ENCODE measurements at places on chromosomes 2 and 18. TPM values are rescaled to one million over a fixed set of nuclear protein-coding genes. Genes with fewer than 3 reads are reported as not detected.

DNA sequence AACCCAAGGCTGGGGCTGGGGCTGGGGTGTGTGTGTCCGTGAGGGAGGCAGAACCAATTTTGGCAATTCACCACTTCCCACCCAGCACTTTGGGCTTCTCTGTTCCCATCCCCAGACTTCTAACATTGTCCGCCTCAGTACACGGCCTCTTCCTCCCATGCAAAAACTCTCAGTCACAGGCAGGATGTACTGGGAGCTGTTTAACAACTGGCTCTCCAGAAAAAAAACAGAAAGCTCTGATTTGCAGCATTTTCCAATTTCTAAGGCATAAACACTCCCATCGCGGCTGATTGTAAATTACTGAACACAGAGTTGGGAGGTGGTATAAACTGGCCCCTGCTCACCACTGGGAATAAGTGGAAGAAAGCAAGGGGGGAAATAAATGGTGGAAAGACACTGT, 73.1 kb upstream of the MAP4K3 start:
- no peak for DNase-seq
- no peaks in the 10 kb centered on the region for H3K27me3 ChIP-seq
- H3K4me1 ChIP-seq: no peaks in the 10 kb centered on the region
- H3K36me3 ChIP-seq: no peaks in the 10 kb centered on the region
- no peak overlapping the region for H3K27ac ChIP-seq
- no peak overlapping the region for H3K4me3 ChIP-seq

DNA sequence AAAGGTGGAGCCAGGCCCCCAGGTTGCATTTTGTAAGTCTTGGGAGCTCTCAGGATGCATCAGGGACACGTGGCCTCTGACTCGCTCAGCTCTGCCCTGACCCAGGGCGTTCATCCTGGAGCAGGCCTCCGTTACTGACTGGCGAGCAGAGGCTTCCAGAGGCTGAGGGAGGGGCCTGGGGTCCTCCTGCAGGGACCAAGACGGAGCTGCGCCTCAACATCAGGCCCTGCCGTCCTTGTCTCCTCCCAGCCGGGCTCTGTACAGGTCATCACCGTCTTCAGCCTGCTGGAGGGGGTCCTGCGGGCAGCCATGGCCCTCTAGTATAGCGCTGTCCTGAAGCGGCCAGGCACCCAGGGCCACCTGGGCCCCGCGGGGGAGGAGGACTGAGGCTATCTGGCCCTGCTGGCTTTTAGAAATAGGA, 10.2 kb upstream of the ALPP start:
- H3K36me3 ChIP-seq: no peaks in the 10 kb centered on the region
- H3K27ac ChIP-seq: no peak overlapping the region
- DNase-seq: peak; percentile 67
- H3K27me3 ChIP-seq: no peaks in the 10 kb centered on the region
- H3K4me1 ChIP-seq: no peaks in the 10 kb centered on the region
- H3K4me3 ChIP-seq: no peak overlapping the region

GRCh38 chr18:32337347-32337746, 133.3 kb downstream of the GAREM1 start:
- H3K27me3 ChIP-seq: no peaks in the 10 kb centered on the region
- H3K36me3 ChIP-seq: no peaks in the 10 kb centered on the region
- H3K27ac ChIP-seq: no peak overlapping the region
- H3K4me1 ChIP-seq: no peaks in the 10 kb centered on the region

The UGT1A4 gene
- total RNA-seq: not detected

The C2orf72 gene
- total RNA-seq: 3.9 TPM

- H3K27ac ChIP-seq: no peak overlapping the region
- no peaks in the 10 kb centered on the region for H3K36me3 ChIP-seq
- H3K4me3 ChIP-seq: no peak overlapping the region
Observed at GRCh38 chr2:23563673-23564614, 179.0 kb downstream of the KLHL29 start.

The ATP8B1 gene
- total RNA-seq: 13.5 TPM

DNA sequence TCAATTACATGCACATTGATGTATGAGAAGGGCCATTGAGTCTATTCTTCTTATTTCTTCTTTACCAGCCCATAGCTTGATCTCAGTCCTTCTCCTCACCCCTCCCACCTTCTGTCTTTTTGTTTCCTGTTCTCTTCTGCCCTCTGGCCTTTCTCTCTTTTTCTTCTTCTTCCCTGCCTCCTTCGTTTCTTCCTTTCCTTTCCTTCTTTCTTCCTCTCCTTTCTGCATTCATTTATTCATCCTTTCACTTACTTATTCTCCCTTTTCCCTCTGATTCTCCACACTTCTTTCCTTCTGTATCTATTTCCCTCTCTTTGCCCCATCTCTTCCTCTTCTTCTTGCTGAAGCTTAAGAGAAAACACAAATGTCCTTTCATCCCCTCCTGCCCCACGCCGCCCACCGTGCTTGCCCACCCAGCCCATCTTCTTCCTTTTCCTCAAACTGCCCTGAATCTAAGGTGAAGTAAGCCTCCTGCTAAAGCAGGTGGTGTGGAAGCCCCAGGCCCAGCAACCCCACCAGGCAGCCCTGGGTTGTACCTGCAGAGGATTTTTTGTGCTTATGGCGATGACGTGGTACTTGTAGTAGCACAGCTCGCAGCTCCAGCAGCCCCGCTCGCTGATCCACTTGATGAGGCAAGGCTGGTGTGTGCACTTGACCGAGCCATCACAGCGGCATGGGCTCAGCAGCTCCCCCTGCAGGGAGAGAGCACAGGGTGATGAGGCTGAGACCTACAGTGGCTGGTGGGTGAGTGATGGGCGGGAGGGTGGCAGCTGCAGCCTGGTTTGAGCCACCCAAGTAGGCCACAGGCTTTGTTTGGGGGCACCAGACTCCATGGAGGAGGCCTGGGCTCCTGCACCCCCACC, 89.0 kb downstream of the MARCHF4 start:
- no peaks in the 10 kb centered on the region for H3K27me3 ChIP-seq
- H3K4me1 ChIP-seq: peaks cover 16% of the 10 kb centered on the region
- no peak overlapping the region for H3K4me3 ChIP-seq
- no peaks in the 10 kb centered on the region for H3K36me3 ChIP-seq

The ADNP2 gene
- total RNA-seq: 51.0 TPM

GRCh38 chr2:103860016-103860415, 993.9 kb upstream of the POU3F3 start:
- H3K27me3 ChIP-seq: no peaks in the 10 kb centered on the region
- DNase-seq: no peak
- H3K4me1 ChIP-seq: no peaks in the 10 kb centered on the region
- H3K4me3 ChIP-seq: no peak overlapping the region
- H3K36me3 ChIP-seq: no peaks in the 10 kb centered on the region

DNA sequence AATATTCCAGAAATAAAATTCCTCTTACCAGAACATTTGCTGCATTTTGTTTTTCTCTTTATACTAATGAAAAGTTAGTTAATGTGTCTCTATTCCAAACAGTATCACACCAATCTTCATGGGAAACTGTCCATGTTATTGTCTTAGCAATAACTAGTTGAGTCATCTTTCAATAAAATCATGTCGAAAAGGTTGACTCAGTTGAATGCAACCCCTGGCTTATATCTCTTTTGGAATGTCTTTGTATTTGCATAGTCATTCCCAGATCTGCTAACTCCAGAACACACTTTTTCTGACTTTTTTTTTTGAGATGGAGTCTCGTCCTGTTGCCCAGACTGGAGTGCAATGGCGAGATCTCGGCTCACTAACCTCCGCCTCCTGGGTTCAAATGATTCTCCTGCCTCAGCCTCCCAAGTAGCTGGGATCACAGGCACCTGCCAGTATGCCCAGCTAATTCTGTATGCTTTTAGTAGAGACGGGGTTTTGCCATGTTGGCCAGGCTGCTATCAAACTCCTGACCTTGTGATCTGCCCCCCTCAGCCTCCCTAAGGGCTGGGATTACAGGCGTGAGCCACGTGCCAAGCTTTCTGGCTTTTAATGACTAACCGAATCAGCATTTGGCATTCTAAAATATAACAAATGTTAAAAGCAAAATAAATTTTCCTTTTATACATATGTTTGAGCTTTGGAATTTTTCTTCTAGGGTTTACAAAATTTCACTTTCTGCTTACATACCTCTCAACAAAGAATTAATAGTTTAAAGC, 133.2 kb upstream of the GULP1 start:
- H3K36me3 ChIP-seq: peaks cover 29% of the 10 kb centered on the region
- H3K4me1 ChIP-seq: no peaks in the 10 kb centered on the region
- H3K27ac ChIP-seq: no peak overlapping the region
- no peak overlapping the region for H3K4me3 ChIP-seq
- no peaks in the 10 kb centered on the region for H3K27me3 ChIP-seq
